ENCODE measurements at places on chromosomes 7 and 10. TPM values are rescaled to one million over a fixed set of nuclear protein-coding genes. Genes with fewer than 3 reads are reported as not detected.

DNA sequence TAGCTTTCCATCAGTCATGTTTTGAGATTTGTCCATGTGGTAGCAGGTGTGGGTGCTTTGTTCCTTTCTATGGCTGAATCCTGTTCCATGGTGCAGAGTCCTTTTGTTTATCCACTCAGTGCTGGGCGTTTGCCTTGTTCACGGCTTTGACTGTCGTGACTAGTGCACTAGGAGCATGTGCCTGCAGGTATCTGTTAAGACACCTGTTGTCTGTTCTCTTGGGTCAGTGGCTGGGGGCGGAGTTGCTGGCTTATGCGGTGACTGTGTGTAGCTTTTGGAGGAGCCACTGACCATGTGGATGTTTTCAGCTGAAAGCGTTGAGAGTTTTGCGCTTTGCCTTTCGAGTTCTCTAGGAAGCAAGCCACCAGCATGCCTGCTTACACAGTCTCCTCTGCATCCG, 573.1 kb upstream of the FOXK1 start:
- no peaks in the 10 kb centered on the region for H3K4me1 ChIP-seq
- DNase-seq = no peak
- no peak overlapping the region for H3K27ac ChIP-seq
- no peak overlapping the region for H3K4me3 ChIP-seq
- no peaks in the 10 kb centered on the region for H3K27me3 ChIP-seq
- H3K36me3 ChIP-seq = no peaks in the 10 kb centered on the region

DNA sequence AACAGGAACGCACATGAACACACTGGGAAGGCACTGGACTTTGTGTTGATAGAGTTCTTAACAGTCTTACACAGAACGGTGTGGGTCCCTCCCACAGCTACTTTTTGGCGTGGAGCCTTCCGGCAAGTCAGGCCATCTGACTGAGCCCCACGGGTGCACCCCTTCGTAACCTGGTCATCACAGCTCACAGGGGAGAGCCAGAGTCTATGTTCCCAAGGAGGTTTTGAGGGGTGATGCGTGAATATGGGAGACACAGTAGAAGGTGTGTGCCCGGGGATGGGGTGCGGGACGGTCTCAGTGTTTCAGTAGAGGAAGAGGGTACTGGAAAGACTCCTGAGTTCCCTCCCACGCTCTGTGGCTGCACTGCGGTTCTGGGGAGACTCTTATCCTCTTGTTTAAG, 291.7 kb downstream of the DNAJB6 start:
- no peaks in the 10 kb centered on the region for H3K4me1 ChIP-seq
- H3K27ac ChIP-seq = no peak overlapping the region
- H3K4me3 ChIP-seq = no peak overlapping the region
- no peaks in the 10 kb centered on the region for H3K27me3 ChIP-seq

GPR22 gene
- not detected for total RNA-seq

DNA sequence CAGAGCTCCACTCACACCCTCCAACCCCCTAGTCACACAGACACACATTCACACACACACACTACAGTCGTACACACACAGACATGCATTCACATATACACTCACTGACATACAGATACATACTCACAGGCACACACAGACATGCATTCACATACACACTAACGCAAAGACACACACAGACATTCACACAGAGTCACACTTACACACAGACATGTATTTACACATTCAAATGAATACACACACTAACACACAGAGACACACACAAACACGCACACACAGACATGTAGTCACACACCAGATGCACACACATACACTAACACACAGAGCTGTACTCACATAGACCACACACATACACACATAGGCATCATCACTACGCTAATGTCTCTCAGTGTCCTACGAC, 58.0 kb upstream of the MYL10 start:
- H3K27me3 ChIP-seq = no peaks in the 10 kb centered on the region
- peaks cover 14% of the 10 kb centered on the region for H3K4me1 ChIP-seq
- no peak overlapping the region for H3K4me3 ChIP-seq
- no peaks in the 10 kb centered on the region for H3K36me3 ChIP-seq

KIF20B gene
- 1.6 TPM for total RNA-seq

SPDYE9 gene
- total RNA-seq = not detected

DNA sequence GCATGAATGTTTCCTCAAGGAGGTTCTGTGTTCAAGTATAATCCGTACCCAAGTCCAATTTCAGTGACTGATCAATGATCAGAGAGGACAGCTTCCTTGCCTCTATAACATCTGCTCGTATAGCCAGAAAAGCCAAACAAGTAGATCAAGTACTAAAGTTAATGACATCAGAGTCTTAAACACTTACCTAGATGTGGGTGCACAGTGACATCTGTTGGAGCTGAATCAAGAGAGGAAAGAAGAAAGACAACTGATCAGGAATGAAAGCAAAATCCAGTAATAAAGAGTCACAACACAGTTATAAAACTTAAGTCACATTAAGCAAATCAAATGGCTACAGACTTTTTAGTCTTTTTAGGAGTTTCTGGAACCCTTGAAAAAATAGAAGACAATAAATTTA, 236.5 kb downstream of the RELN start:
- no peaks in the 10 kb centered on the region for H3K4me1 ChIP-seq
- H3K4me3 ChIP-seq = no peak overlapping the region
- no peaks in the 10 kb centered on the region for H3K36me3 ChIP-seq
- no peak for DNase-seq
- H3K27ac ChIP-seq = no peak overlapping the region

GRCh38 chr7:105268056-105268455, 120.7 kb downstream of the SRPK2 start:
- peak overlapping the region; percentile 53 for H3K4me3 ChIP-seq
- DNase-seq = no peak
- peak overlapping the region; percentile 64 for H3K27ac ChIP-seq
- no peaks in the 10 kb centered on the region for H3K27me3 ChIP-seq
- peaks cover 39% of the 10 kb centered on the region for H3K4me1 ChIP-seq
- no peaks in the 10 kb centered on the region for H3K36me3 ChIP-seq

GRCh38 chr10:35341521-35341920, 5.2 kb downstream of the CCNY start:
- DNase-seq = no peak
- H3K27me3 ChIP-seq = no peaks in the 10 kb centered on the region
- peaks cover 16% of the 10 kb centered on the region for H3K4me1 ChIP-seq

GRCh38 chr7:88169717-88170320, 50.0 kb downstream of the SRI start:
- H3K36me3 ChIP-seq = no peaks in the 10 kb centered on the region
- H3K4me3 ChIP-seq = no peak overlapping the region
- no peaks in the 10 kb centered on the region for H3K27me3 ChIP-seq

DNA sequence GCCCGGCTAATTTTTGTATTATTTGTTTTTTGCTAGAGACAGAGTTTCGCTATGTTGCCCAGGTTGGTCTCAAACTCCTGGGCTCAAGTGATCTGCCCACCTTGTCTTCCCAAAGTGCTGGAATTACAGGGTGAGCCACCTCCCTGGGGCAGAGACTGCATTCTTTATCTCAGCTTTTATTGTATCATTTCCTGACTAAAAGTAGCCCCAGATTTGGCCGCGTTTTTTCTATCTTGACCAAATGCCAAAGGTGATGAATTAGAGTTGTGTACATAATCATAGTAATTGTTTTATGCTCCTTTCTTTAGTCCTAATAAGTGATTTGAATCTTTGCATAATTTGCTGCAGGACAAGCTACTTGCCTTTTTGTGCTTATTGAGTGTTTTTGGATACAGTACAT, 3.1 kb upstream of the SMNDC1 start:
- peaks cover under 1% of the 10 kb centered on the region for H3K36me3 ChIP-seq
- H3K4me1 ChIP-seq = peaks cover 17% of the 10 kb centered on the region
- no peak overlapping the region for H3K4me3 ChIP-seq
- DNase-seq = no peak
- H3K27me3 ChIP-seq = no peaks in the 10 kb centered on the region

DNA sequence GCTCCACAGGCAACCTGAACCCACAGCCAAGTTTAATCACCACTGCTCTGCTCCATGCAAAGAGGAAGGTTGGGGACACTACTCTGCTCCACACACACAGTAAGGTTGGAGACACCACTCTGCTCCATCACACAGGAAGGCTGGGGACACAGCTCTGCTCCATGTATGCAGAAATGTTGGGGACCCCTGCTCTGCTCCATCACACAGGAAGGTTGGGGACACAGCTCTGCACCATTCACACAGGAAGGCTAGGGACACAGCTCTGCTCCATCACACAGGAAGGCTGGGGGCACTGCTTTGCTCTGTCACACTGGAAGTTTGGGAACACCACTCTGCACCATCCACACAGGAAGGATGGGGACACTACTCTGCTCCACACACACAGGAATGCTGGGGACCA, 14.8 kb upstream of the ADARB2 start:
- H3K36me3 ChIP-seq = no peaks in the 10 kb centered on the region
- H3K27me3 ChIP-seq = no peaks in the 10 kb centered on the region
- H3K27ac ChIP-seq = no peak overlapping the region
- no peak for DNase-seq

DNA sequence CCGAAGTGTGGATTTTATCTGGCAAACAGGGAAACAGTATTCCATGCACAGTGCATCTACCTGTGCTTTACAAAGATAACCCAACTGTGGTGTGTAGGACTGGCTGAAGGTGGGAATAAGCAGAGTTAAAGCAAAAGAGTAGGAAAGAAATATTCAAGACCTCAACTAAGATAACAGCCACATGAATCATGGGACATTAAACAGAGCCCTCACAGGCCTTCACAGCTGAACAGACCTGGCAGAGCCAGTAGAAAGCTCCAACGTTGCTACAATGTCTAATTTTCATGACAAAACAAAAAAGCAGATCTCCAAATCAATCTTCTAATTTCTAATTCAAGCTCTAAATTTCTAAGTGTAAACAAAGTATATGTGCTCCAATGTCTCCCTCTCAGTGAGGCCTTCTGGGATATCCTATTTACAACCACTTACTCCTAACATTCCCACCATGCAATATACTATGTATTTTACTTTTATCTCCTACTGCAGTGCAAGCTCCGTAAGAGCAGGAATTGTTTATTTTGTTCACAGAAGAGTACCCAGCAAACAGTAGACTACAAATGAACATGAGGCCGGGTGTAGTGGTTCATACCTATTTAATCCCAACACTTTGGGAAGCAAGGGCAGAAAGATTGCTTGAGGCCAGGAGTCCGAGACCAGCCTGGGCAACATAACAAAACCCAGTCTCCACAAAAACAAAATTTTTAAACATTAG, 63.5 kb downstream of the UBE2H start:
- no peaks in the 10 kb centered on the region for H3K4me1 ChIP-seq
- H3K27me3 ChIP-seq = no peaks in the 10 kb centered on the region
- DNase-seq = no peak
- no peaks in the 10 kb centered on the region for H3K36me3 ChIP-seq

DNA sequence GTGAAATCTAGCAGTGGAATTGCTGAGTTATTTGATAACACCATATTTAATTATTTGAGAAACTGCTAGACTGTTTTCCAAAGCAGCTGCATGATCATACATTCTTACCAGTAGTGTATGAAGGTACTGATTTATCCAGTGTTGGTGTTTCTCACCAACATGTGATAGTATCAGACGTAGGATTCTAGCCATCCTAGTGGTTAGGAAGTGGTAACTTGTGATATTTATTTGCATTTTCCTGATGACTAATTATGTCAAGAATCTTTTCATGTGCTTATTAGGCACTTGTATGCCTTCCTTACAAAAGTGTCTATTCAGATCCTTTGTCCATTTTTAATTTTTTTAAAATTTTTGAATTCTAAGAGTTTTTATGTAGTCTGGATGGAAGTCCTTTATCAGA, 54.2 kb upstream of the PLXDC2 start:
- no peaks in the 10 kb centered on the region for H3K27me3 ChIP-seq
- H3K27ac ChIP-seq = no peak overlapping the region
- no peak overlapping the region for H3K4me3 ChIP-seq
- no peaks in the 10 kb centered on the region for H3K4me1 ChIP-seq
- no peak for DNase-seq

MET gene
- total RNA-seq = 31.2 TPM

ADCY1 gene
- 9.0 TPM for total RNA-seq

LLCFC1 gene
- not detected for total RNA-seq

PSD gene
- total RNA-seq = 0.30 TPM
